ENCODE measurements at places on chromosomes 7 and 10.

- no peak for DNase-seq
Measured at GRCh38 chr10:60846173-60846572, 67.9 kb downstream of the CDK1 start.

DNA sequence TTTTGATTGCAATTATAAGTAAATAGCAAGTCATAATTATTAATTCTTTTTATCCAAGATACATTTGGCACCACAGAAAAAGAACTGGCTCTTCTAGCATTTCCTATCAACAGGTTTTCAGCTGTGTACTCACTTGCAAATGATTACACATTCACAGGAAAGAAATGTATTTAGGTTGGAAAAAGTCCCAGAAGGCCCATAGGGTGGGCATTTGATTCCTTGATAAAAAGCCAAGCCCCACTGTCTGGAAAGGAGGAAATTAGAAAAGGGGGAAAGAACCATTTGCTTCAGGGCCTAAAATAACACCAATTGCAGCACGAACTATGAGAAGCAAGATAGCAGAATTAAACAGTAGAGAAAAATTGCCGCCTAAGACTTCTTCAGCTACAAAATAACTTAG lies 80.8 kb upstream of the COL1A2 start:
- no peak for DNase-seq

- no peak for DNase-seq
Measured at GRCh38 chr10:103932971-103933370, 15.0 kb upstream of the STN1 start.

DNA sequence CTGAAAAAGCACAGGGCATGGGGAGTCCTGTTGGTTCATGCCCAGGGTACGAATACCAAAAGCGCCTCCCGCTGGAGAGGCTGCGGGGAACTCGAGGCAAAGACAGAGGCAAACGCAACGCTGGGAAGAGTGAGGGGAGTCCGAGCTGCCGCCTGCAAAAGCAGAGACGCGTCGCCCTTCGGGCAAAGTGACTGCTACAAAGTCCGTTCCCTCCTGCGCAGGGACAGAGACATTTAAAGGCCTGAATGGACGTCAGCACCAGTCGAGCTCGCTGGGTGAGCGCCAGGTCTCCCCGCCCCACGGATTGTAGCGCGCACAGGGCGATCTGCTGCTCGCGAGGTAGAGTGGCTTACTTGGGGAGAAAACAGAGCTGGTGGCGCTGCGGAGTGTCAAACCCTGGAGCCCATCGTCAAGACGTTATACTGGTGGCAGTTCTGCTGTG lies 732.8 kb downstream of the ZWINT start:
- peak; percentile 29 for DNase-seq

DNA sequence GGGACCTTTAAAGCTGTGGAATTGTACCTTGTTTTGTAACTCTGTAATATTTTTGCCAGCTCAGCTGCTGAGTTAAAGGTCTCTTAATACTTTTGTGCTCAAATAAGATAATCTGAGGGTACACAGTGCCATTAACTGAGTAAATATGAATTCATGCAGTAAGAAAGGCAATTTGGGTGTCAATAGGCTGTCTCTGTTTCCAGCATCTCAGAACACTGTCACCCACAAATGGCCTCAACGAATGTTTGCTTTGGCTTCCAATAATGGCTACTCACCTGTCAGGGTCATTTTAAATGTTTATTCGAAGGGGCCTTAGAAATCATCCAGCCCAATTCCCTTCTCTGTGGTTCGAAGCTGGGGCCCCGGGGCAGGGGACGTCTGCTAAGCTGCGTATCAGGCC lies 225.4 kb downstream of the ZMYND11 start:
- DNase-seq, result no peak

DNA sequence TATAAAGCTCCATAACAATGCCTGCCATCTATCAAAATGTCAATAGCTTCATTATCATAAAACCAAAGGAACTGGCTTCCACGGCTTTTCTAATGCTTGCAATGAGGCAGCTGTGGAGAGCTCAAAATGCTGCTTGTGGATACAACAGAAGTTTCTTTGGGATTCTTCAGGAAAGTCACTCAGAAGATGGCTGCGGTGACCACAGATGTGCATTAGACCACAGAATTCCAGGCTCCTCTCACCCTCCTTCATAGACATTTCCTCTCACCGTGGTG lies 77.2 kb downstream of the CDCA7L start:
- DNase-seq, result no peak

Data from progenitor cell of endocrine pancreas (in vitro differentiated cells).